ENCODE measurements at places on chromosomes 12 and 14.

DNA sequence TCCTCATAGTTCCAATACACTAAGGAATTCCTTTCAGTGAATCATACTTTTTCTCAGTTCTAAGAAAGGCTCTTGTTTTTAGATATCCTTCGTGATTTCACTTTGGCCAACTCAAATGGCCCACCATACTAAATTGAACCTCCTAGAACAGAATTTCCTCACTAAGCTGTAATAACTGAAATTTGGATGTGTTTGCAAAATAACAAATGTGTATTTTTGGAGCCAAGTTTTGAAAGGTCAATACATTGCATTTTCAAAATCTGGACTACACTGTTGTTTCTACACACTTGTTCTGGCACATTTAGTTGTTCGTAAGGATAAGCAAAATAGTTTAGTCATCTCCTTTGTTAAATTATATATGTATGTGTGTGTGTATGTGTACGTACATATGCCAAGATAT is 439.0 kb upstream of the STXBP6 start:
- DNase-seq = no peak

DNA sequence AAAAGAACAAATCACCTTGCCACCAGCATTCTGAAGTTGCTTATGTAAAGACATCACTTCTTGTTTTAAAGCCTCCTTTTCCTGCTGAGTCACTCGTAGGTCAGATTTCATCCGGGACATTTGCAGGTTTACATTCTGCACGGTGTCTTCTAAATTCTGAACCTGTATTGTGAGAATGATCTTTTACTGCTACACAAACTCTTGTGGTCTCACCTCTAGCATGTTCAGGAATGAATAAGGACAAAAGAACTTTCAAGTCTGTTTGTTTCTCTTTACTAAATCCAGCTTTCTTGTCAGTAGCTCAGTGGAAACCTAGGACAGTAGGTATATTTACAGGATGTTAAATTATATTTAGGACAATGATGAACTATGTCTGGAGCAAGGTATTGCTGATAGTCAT is 73.5 kb upstream of the SAV1 start:
- DNase-seq = no peak

DNA sequence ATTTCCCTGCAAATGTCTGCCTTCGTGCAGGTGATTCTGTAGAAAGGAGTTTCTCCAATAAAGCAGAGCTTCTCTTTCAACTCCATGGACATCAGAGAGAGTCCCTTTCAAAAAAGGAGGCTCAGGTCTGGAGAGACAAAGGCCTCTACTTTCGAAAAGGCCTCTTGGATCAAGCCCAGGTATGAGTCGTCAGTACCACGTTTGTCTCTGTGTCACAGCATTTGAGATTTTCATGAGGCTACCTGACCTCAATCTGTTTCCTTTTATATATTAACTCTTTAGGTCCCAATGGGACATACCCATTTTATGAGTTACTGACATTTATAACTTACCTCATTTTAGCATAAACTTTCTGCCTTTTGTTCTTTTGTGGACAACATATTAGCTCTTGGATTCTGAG is 290.8 kb downstream of the RPAP3 start:
- no peak for DNase-seq

DNA sequence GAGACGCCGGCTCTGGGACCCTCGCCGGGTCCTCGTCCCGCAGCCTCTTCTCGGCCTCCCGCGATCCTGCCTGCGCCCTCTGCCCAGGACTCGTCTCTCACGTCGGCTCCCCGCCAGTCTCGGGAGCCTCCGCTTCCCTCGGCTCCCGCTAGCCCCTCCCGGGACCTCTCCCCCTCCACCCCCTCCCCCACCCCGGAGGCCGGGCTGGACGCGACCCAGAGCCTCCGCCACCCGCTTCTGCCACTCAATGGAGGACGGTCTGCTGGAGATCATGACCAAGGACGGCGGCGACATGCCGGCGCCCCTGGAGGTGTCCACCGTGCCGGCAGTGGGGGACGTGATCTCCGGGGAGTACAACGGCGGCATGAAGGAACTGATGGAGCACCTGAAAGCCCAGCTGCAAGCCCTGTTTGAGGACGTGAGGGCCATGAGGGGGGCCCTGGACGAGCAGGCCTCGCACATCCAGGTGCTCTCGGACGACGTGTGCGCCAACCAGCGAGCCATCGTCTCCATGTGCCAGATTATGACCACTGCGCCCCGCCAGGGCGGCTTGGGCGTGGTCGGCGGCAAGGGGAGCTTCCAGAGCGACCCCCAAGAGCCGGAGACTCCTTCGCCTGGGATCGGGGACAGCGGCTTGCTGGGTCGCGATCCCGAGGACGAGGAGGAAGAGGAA is 568 bp downstream of the CCDC184 start:
- DNase-seq = no peak

GRCh38 chr14:61602733-61603077 is 92.6 kb upstream of the HIF1A start:
- DNase-seq = no peak

DNA sequence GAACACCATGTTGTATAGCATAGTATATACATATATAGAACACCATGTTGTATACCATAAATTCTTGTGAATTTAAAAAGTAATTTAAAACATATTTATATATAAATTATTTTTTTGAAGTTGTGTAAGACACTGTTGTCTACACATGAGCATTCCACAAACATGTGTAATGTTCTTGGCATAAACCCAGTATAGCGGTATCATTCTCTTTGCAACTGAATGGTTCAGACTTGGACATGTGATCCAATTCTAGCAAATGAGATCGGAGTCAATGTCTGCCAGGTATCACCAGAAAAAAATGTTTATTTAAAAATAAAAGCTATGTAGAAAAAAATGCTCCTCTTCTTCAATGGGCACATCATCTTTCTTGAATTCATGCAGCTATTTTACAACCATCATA is 33.9 kb downstream of the CEP290 start:
- DNase-seq = no peak

- peak; percentile 42 for DNase-seq
These were observed 7.4 kb upstream of the CYP46A1 start for GRCh38 chr14:99676657-99677056.

GRCh38 chr14:73995977-73996378 is 23.1 kb downstream of the ENTPD5 start:
- no peak for DNase-seq

GRCh38 chr14:81557146-81557545 is 23.5 kb upstream of the SEL1L start:
- no peak for DNase-seq

DNA sequence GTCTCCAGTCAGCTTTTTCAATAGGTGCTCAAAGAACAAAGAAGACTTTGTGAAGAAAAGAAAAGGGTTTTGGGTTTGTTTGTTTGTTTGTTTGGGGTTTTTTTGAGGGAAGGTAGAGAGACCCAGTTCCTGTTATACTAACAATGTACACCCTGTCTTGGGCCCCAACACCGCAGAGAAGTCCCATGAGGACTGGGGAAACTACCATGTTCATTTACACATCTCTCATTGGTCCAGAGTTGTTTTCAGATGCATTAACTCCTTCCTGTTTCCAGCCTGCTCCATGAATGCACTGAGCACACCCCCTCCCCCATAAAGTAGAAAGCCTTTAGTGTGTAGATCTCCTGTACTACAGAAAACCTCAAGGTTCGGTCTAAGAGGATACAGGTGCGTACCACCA is 51.1 kb upstream of the SLC8A3 start:
- no peak for DNase-seq

- no peak for DNase-seq
These were observed 88.7 kb downstream of the APAF1 start for GRCh38 chr12:98733667-98734350.

DNA sequence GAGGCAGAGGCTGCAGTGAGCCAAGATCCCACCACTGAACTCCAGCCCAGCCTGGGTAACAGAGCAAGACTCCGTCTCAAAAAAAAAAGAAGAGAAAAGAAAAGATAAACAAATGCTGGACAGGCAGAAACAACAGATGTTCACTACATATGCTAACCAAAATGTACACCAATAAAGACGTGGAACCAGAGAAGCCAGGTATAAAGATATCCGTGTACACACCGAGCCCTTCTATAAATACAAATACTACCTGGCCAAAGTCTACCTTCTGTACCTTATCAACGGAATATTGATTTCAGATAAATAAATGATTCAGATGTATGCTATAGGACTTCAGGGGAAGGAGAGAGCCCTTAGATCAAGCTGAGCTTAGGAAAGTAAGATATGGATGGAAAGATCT is 10.8 kb upstream of the KRT8 start:
- DNase-seq = no peak

GRCh38 chr12:120066341-120066740 is 50.2 kb downstream of the RAB35 start:
- DNase-seq = peak; percentile 34

GRCh38 chr12:92144631-92145480 is 790 bp downstream of the BTG1 start:
- peak; percentile 22 for DNase-seq

DNA sequence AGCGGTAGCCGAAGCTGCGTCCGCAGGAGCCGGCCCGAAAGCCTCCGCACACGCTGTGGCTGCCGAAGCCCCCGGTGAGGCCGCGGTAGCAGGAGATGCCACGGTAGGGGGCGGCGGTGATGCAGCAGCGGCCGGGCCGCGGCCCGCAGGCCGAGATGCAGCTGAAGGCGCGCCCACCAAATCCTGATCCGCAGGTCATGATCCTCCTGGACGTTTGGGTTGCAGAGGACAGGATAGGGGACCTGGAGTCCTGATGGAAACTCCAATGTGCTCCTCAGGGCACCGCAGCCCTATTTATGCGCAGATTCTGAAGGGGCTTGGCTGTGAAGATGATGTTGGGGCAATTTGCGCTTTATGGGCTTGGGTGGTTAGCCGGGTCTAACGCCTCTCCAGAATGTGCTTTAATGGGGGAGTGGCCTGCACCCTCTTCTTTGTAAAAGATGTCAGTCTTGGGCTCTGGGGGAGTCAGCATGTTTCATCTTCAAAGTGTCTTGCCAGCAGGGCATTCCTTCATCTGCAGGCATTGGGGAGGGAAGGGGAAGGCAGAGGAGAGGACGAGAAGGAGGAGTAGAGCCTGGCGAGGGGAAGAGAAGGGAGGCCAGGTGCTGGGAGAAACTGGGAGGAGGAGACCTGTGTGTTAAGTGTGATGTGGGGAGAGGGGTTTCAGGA is at the start of gene KRT81:
TSS of gene KRT81 (minus strand) at position 268 of the 669 bp plus-strand sequence. CDS start at position 199, 69 bp downstream.
- DNase-seq = no peak

DNA sequence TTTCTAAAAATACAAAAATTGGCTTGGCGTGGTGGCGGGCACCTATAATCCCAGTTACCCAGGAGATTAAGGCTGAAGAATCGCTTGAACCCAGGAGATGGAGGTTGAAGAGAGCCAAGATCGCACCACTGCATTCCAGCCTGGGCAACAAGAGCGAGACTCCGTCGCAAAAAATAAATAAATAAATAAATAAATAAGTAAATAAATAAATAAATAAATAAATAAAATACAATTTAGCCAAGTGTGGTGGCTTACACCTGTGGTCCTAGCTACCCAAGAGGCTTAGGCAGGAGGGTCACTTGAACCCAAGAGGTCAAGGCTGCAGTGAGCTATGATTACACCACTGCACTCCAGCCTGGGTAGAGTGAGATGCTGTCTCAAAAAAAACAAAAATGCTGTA is 26.5 kb upstream of the SPTSSA start:
- no peak for DNase-seq

- DNase-seq = no peak
These were observed 1.2 kb upstream of the RBM19 start for GRCh38 chr12:113967368-113967767.

DNA sequence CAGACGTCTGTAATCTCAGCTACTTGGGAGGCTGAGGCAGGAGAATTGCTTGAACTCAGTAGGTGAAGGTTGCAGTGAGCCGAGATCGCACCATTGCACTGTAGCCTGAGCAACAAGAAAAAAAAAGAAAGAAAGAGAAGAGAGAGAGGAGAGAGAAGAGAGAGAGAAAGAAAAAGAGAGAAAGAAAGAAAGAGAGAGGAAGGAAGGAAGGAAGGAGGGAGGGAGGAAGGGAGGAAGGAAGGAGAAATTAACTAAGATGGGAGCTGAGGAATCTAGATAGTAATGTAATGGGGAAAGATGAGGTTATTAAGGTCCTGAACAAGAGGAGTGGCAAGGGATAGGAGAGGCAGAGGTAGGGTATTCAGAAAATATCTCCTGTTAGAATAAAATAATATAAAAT is 17.4 kb upstream of the SGPP1 start:
- DNase-seq = no peak

DNA sequence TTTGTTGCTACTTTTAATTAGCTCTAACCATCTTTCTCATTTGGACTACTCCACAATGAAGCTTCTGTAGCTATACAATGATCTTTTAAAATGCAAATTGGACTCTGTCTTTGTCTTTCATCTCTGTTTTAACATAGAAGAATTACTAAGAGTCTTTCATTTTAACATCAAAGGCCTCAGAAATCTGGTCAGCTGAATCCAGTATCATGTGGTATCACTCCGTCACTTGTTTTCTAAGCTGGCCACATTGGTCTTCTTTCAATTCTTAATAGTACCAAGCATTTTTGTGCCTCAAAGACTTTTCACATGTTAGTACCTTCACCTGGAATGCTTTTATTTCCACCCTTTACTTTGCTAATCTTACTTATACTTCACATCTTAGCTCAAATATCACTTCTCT is 95.5 kb upstream of the SLC16A7 start:
- DNase-seq = no peak

- DNase-seq = no peak
These were observed 1.9 kb upstream of the DYNC1H1 start for GRCh38 chr14:101962503-101962874.

- peak; percentile 13 for DNase-seq
These were observed 518 bp downstream of the GSKIP start for GRCh38 chr14:96363751-96364336.

DNA sequence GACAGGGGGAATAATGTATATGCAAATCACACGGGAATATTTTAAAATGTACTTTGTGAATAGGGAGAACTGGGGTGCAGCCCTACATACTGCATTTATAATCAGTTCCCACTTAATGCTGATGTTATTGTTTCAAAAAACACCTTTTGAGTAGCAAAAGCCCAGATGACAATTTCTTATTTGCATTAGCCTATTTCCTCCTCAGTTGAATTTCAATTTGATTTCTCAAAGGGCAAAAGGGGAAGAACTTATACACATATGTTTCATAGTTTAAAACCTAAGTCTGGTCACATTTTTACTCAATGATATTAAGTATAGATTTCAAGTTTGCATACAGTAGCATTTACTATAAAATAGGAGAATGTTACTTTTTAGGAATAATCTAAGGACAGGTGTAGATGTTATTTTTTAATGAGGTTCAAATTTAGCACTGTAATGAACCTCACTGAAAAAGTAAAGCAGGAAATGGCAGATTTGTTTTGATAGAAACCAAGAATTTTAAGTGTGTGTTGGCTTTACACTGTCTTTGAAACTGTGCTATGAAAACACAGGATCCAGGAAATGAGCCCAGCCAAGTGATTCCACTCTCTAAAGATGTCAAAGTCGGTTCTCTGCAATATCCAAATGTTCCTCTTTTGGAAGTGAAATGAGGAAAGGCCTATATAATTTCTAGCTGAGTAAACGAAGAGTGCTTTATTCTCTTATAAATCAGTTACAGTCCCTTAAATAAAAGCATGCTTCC is 367.4 kb downstream of the BTG1 start:
- DNase-seq = no peak

All from 8988T (cell line).